ENCODE measurements at places on chromosomes 13 and 19. TPM values are rescaled to one million over a fixed set of nuclear protein-coding genes. Genes with fewer than 3 reads are reported as not detected.
A peak's percentile ranks its signal among the peaks of the same experiment; 100 is the strongest.

- H3K27ac ChIP-seq, result no peak overlapping the region
- no peak for DNase-seq
- H3K4me1 ChIP-seq, result peaks cover 5% of the 10 kb centered on the region
- no peak overlapping the region for H3K4me3 ChIP-seq
- H3K36me3 ChIP-seq, result no peaks in the 10 kb centered on the region
These were observed 169.0 kb downstream of the TBC1D4 start for GRCh38 chr13:75312884-75313520.

Gene ZNF578
- total RNA-seq, result 3.0 TPM

DNA sequence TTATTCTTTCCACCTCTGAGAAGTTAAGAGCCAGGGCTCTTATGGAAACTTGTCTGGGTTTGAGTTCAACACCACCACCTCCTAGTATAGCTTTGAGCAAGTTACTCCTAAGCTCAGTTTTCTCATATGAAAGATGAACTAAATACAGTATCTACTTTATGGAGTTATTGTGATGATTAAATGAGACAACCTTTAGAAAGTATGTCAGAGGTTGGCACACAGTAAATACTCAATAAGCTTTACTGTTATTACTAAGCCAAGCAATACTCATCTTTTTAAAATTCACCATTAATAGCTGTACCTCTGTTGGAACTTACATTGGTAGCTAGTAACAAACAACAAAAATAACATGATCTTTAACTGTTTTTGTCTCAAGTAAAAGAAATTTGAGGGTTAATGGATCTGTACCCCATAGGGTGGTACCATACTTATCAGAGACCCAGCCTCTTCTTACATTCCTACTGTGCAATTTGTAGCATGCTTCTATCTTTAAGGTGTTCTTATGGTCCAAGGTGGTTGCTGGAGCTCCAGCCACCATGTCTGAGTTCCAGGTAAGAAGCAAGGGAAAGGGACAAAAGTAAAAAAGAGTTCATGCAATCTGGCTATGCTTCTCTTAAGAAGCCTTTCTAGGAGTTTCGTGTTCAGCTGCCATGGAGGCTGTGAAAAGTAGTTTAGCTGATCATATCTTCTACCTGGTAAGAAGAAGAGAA is 24.1 kb upstream of the NDFIP2 start:
- H3K27me3 ChIP-seq, result no peaks in the 10 kb centered on the region
- no peak overlapping the region for H3K4me3 ChIP-seq
- no peak overlapping the region for H3K27ac ChIP-seq
- no peak for DNase-seq
- no peaks in the 10 kb centered on the region for H3K36me3 ChIP-seq

Gene HCN2
- 1.6 TPM for total RNA-seq

DNA sequence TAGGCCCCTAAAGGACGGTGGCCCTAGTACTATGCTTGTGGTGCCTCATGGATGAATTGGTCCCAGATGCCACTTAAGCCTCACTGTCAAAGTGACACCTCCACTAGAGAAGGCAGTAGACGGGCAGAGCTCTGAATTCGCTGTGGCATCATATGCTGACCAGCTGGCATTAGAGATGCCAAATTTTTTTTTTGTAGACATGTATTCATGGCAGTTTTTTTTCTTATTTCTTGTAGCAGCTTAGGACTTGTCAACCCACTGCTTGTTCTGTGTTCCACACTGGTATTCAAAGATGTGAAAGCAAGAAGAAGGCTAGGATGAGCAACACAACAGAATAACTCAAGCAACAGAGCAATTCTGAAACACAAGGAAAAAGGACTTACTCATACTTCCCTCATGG is 212.5 kb downstream of the DLEU7 start:
- no peak for DNase-seq
- no peaks in the 10 kb centered on the region for H3K27me3 ChIP-seq
- no peak overlapping the region for H3K4me3 ChIP-seq
- no peak overlapping the region for H3K27ac ChIP-seq
- H3K4me1 ChIP-seq, result peaks cover 2% of the 10 kb centered on the region

- peaks cover 4% of the 10 kb centered on the region for H3K36me3 ChIP-seq
- DNase-seq, result peak; percentile 19
- H3K27me3 ChIP-seq, result no peaks in the 10 kb centered on the region
- peak overlapping the region; percentile 74 for H3K27ac ChIP-seq
These were observed 963 bp downstream of the VPS36 start for GRCh38 chr13:52449331-52450011.

DNA sequence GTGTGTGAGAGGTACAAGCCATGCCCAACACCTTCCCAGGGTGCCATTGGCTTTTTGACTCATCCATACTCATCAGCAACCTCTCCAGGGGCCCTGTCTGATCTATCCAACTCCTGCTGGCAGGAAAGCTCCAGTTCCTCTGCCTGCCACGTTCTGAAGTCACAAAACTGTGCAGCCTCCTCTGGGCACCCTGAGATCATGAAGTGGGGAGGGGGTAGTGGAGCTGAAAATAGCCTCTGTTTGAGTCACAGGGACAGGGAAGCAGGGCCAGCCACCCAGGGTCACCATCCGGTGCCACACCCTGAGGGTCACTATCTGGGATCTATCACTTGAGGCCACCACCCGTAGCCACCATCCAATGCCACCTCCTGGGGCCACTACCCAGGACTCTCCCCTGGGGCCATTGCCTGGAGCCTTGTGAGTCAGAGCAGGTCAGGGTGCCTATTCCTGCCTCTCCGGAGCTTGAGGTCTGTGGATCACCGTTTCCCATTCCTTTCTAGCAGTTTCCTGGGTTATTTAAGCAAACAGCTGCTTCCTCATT is 172.1 kb downstream of the NUFIP1 start:
- no peaks in the 10 kb centered on the region for H3K4me1 ChIP-seq
- no peaks in the 10 kb centered on the region for H3K27me3 ChIP-seq
- no peaks in the 10 kb centered on the region for H3K36me3 ChIP-seq
- H3K27ac ChIP-seq, result no peak overlapping the region
- H3K4me3 ChIP-seq, result no peak overlapping the region

DNA sequence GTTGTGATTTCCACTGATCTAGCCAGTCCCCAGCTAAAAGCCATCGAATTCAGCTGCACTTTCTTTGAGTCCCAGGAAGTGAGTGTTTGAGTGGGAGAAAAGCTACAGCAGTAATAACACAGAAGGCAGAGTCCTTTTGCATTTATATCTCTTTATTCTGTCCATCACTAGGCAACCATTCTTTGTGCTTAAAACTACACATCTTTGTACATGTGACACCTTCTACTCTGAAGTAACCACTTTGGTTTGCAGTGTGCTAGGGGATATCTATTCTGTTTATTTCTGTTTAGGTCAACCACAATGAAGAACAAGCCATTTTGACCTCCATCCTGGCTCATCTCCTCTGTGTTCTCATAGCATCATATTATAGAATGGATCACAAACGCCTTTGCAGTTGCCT is 226.0 kb upstream of the SERP2 start:
- H3K4me3 ChIP-seq, result no peak overlapping the region
- H3K27ac ChIP-seq, result no peak overlapping the region
- peaks cover under 1% of the 10 kb centered on the region for H3K4me1 ChIP-seq
- no peaks in the 10 kb centered on the region for H3K36me3 ChIP-seq

DNA sequence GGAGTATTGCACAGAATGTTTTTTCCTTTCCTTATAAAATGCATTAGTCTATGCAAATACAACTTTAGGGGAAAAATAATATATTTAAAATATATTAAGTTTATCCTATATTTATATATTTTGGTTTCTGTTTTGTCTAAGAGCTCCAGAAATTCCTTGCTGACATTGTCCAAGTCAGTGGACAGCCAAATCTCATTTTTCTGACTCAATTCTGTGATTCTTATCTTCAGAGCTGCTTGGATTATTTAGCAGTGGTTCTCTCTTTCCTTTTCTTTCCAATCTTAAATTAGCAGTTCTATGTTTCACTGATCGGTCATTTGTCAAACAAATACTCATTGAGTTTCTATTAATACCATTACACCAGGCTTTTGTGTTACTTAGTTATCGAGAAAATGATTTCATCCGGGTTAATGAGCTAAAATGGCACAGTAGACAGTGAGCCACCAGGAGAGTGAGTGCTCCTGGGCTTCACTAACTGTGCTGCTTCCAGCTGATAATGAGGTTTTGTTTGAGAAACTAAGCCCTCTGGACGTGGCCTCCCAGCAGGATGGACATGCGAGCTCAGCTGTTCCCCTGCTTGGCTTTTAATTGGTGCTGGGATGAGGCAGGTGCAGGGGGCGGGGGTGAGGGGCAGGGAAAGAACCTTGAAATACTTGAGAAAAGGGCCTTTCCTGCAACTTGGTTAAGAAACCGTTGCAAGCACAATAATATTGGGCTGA is 44.0 kb downstream of the ATP11A start:
- H3K27me3 ChIP-seq, result no peaks in the 10 kb centered on the region
- no peak overlapping the region for H3K27ac ChIP-seq
- no peaks in the 10 kb centered on the region for H3K36me3 ChIP-seq
- no peaks in the 10 kb centered on the region for H3K4me1 ChIP-seq
- DNase-seq, result no peak

Gene MYBPC2
- total RNA-seq, result 0.09 TPM

GRCh38 chr13:40208517-40208916 is 457.9 kb downstream of the FOXO1 start:
- H3K27me3 ChIP-seq, result no peaks in the 10 kb centered on the region
- peaks cover 21% of the 10 kb centered on the region for H3K4me1 ChIP-seq
- peak; percentile 23 for DNase-seq
- H3K36me3 ChIP-seq, result no peaks in the 10 kb centered on the region
- no peak overlapping the region for H3K27ac ChIP-seq
- H3K4me3 ChIP-seq, result no peak overlapping the region

- H3K27me3 ChIP-seq, result peaks cover under 1% of the 10 kb centered on the region
- no peaks in the 10 kb centered on the region for H3K36me3 ChIP-seq
- H3K4me1 ChIP-seq, result peaks cover 7% of the 10 kb centered on the region
- H3K27ac ChIP-seq, result no peak overlapping the region
These were observed 17.1 kb downstream of the SHISA7 start for GRCh38 chr19:55426042-55426441.

DNA sequence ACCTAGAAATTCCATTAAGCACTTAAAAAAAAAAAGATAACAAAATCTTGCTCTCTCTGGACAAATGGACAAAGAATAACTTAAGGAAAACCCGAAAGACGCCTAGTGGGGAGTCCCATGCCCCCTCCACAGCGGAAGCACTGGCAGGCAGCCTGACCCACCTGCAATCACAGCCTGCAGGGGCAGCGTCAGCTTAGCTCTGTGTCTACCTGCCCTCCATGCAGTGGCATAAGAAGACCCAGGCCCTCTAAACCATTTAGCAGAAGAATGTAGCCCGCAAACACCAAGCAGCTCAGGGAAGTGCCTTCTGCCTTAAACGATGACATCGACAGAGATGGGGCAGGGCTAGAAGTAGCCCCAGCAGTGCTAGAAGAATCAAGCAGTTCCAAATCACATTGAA is 36.0 kb downstream of the KCTD15 start:
- DNase-seq, result no peak
- no peak overlapping the region for H3K27ac ChIP-seq
- no peaks in the 10 kb centered on the region for H3K4me1 ChIP-seq
- H3K36me3 ChIP-seq, result no peaks in the 10 kb centered on the region

GRCh38 chr19:32662186-32662585 is 12.8 kb downstream of the ANKRD27 start:
- no peaks in the 10 kb centered on the region for H3K27me3 ChIP-seq
- H3K4me3 ChIP-seq, result no peak overlapping the region
- no peak overlapping the region for H3K27ac ChIP-seq
- H3K4me1 ChIP-seq, result peaks cover 10% of the 10 kb centered on the region

Gene NAPSA
- total RNA-seq, result 0.95 TPM

DNA sequence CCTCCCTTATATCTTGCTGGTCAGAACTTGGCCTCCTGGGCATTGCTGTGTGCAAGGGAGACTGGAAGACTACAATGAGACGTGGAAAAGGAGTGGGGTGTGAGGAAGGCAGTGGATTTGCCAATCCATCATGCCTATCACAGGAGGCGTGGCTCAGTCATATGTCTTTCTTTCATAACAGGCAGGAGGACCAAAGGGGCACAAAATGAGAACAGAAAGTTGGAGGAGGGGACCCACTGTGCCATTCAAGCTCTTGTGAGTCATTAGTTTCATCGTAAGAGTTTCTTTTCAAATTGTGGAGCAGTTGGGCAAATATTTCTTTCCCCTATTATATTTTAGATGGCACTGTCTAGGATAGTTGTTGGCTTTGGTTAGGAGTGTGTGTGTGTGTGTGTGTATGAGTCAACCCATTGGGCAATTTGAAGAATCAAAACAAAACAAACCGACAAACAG is 471.5 kb downstream of the TSHZ3 start:
- H3K4me3 ChIP-seq, result no peak overlapping the region
- peaks cover 6% of the 10 kb centered on the region for H3K4me1 ChIP-seq
- no peaks in the 10 kb centered on the region for H3K27me3 ChIP-seq
- no peak overlapping the region for H3K27ac ChIP-seq
- H3K36me3 ChIP-seq, result no peaks in the 10 kb centered on the region

DNA sequence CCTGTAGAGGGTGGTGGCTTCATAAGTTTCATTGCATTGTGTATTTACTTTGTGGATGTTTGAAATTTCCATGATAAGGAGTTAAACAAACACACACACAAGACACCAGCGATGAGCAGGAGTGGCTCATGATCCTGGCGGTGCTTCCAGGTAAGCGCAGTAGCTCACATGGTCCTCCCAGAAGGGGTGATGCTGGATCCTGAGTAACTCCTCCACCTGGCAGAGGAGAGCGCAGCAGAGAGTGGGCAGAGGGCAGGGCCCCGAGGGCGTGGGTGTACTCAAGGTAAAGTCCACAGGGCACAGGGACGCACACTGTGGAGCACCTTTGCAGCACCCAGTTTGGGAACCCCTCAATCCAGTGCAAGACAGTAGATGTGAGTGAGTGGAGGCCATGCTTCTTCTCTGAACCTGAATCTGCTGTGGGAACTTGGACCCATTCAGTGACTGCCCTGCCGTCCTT is 54.0 kb downstream of the RFX2 start:
- H3K4me1 ChIP-seq, result peaks cover 20% of the 10 kb centered on the region
- no peak for DNase-seq
- H3K27me3 ChIP-seq, result no peaks in the 10 kb centered on the region
- no peak overlapping the region for H3K27ac ChIP-seq

Gene BEST2
- total RNA-seq, result not detected

DNA sequence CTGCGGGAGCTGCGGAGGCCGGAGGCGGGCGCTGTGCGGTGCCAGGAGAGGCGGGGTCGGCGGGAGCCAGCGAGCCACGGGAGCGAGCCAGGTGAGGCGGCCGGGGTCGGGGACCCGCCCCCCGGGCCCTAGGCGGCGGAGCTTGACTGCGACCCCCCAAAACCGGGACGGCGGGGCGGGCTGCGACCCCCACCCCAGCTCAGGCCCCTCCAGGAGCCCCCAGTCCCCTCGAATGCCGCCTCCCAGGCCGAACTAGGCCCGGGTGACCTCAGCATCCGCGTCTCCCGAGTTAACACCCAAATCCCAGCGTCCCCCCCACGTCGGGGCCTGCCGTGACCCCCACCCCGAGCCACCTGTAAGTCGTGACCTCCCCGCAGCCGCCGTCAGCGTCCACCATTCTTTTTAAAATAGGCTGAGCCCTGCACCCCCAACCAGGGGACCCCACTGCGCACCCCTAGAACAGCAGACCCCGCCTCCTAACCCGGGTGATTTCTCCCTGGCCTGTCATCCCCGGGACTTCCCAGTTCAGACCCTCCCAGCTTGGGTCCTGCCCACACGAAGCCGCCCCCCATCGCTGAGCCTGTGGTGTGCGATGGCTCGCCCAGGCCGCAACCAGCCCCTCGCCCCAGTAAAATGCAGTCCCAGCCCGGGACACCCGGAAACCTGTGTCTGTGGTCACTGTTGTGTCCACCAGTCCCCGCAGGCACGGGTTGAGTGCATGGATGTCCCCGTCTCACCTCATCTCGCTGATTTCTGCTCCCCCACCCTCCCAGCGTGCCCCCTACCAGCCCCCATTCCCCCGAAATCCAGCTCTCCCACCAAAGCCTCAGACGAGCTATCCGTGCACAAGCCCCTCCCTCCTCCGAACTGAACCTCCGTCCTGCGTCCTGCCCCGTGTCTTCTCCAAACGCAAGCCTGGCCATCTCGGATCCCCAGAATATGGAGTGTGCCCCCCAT is 551 bp downstream of the FZR1 start:
- H3K27me3 ChIP-seq, result no peaks in the 10 kb centered on the region
- H3K36me3 ChIP-seq, result peaks cover 8% of the 10 kb centered on the region
- peak overlapping the region; percentile 84 for H3K4me3 ChIP-seq
- DNase-seq, result peak; percentile 62

Data from natural killer cell (primary cell).